Activated naive CD8-positive, alpha-beta T cell treated with anti-CD3 and anti-CD28 coated beads for 36 hours (primary cell): ENCODE measurements at places on chromosomes 2 and 18. TPM values are rescaled to one million over a fixed set of nuclear protein-coding genes. Genes with fewer than 3 reads are reported as not detected.

TMEM247 gene
- total RNA-seq: not detected

SCN3A gene
- 0.16 TPM for total RNA-seq

RETSAT gene
- 21.5 TPM for total RNA-seq

DSG1 gene
- not detected for total RNA-seq

FLACC1 gene
- 0.98 TPM for total RNA-seq

FBLN7 gene
- total RNA-seq: 9.4 TPM

FOXI3 gene
- not detected for total RNA-seq

PHOSPHO2 gene
- total RNA-seq: 4.1 TPM

CREB1 gene
- 81.8 TPM for total RNA-seq

ANKRD30B gene
- total RNA-seq: not detected

SAG gene
- not detected for total RNA-seq

CCDC68 gene
- total RNA-seq: not detected

CACNB4 gene
- 0.56 TPM for total RNA-seq

DNA sequence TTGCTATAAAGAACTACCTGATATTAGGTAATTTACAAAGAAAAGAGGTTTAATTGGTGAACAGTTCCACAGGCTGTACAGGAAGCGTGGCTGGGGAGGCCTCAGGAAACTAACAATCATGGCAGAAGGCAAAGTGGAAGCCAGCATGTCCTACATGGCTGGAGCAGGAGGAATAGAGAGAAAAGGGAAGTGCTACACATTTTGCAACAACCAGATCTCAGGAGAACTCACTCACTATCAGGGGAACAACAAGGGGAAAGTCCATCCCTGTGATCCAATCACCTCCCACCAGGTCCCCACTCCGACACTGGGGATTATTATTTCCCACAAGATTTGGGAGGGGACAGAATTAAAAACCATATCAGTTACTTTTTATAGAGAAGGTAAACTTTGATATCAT is 273.5 kb upstream of the MMADHC start:
- DNase-seq: no peak

GRCh38 chr18:40932862-40933261 is 1022.2 kb upstream of the PIK3C3 start:
- DNase-seq: no peak

DNA sequence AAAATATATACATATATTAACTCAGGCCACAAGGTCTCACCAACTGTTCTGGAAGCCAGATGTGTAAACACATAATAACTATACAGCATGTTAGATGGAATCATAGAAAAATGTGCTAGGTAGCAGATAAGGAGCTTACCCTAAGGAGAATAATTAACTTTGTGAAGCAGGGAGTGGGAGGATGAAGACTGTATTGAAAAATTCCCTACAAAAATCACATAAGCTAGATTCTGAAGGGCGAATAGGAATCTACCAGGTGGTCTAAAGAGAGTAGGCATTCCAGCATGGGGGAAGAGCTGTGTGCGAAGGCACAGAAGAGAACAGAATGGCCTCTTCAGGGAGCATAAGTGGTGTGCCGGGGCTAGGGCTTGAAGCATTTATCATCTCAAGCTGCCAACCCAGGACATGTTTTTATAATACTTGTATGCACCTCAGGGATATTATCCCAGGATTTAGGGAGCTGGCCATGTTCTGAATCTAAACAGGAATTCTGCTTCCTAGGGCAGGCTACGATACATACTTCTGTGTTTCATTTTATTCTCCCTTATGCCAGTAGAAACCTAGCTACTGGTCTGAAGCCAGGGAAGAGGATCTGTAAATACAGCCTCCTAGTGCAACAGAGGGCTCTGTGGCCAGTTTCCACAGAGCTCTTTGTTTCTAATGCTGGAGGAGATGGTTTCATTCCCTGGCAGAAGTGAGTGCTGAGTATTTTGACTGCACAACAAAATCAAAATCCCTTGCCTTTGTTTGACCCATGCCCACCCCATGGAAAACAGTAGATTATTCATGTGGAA is 56.7 kb downstream of the NEMP2 start:
- no peak for DNase-seq

- DNase-seq: peak; percentile 27
Measured at GRCh38 chr2:237967463-237967951, 693 bp downstream of the UBE2F start.

DNA sequence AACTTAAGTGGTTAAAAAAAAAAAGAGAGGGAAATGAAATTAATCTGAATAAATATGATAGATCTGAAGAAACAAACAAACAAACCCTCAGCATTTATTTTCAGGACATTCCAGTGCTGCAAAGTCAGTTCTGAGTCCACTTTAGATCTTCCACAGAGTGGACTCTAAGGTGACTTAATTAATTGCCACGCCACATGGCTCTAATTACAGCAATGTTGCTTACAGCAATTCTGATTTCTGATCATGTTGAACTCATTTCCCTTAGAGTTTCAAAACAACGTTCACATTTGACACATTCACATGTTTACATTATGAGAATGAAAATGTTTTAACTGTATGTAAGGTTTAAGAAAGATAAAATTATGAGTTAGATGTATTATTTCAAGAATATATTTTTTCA is 38.6 kb upstream of the RASGRP3 start:
- no peak for DNase-seq

- no peak for DNase-seq
Measured at GRCh38 chr2:189086250-189086649, 93.3 kb downstream of the COL5A2 start.

DNA sequence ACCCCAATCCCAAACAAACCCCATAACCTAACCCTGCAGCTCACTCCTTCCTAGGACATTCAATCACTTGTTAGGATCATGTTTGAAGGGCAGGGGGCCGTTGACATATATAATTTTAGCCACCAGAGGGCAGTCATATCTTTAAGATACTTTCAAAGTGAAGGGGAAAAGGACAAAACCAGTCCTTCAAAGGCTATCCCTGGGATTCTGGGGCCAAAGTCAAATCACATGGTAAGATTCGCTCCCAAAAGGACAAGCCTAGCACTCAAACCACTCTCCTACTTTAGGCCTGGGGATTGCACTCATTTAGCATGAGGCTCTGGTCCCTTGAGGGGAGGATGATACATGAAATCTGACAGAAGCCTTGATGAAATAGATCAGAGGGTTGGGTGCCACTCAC is 44.6 kb downstream of the HAUS1 start:
- DNase-seq: peak; percentile 26

- no peak for DNase-seq
Measured at GRCh38 chr2:128032092-128032491, 4.2 kb upstream of the SAP130 start.

- no peak for DNase-seq
Measured at GRCh38 chr2:30339071-30339470, 107.7 kb downstream of the LBH start.

DNA sequence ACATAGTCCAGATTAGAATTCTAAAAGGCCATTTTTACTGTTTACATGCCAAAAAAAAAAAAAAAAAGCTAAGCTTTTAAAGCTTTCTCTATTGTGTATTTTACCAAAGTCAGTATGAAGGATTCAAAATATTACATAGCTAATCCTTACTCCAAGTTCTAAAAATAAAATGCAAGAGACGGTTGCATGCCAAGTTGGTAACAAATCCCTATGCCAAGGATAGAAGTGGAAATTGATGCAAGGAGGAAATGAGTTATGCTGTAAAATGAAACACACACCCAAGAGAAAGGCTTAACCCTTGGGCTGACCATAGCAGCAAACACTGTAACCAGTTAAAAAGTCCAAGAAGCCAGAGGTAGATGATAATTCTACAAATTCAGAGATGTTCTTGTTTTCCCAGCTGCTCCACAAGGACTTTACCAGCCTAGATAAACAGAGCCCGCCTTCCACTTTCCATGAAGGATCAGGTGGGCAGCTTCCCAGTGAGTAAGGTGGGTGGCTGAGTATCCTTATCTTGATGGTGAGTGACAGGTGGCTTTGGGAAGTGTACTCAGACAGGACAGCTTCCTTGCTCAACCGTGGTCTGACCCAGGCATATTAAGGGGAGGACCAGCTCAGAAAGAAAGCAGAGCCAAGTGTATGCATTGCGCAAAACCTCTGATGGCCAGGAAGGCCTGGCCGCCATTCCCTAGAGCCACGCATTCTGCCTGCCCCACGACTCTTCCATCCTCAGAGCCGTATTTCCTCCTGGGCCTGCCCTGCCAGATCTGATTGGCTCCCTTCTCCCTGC is 34.4 kb downstream of the ATP8B1 start:
- DNase-seq: no peak

GRCh38 chr2:48001498-48001897 is 95.2 kb upstream of the FBXO11 start:
- DNase-seq: no peak

GRCh38 chr2:23614701-23615100 is 229.7 kb downstream of the KLHL29 start:
- peak; percentile 9 for DNase-seq

GRCh38 chr2:157473581-157473980 is 29.7 kb upstream of the CYTIP start:
- no peak for DNase-seq

- DNase-seq: no peak
Measured at GRCh38 chr2:8176887-8177286, 505.0 kb upstream of the ID2 start.

- no peak for DNase-seq
Measured at GRCh38 chr18:55090564-55091188, 131.4 kb upstream of the CCDC68 start.

DNA sequence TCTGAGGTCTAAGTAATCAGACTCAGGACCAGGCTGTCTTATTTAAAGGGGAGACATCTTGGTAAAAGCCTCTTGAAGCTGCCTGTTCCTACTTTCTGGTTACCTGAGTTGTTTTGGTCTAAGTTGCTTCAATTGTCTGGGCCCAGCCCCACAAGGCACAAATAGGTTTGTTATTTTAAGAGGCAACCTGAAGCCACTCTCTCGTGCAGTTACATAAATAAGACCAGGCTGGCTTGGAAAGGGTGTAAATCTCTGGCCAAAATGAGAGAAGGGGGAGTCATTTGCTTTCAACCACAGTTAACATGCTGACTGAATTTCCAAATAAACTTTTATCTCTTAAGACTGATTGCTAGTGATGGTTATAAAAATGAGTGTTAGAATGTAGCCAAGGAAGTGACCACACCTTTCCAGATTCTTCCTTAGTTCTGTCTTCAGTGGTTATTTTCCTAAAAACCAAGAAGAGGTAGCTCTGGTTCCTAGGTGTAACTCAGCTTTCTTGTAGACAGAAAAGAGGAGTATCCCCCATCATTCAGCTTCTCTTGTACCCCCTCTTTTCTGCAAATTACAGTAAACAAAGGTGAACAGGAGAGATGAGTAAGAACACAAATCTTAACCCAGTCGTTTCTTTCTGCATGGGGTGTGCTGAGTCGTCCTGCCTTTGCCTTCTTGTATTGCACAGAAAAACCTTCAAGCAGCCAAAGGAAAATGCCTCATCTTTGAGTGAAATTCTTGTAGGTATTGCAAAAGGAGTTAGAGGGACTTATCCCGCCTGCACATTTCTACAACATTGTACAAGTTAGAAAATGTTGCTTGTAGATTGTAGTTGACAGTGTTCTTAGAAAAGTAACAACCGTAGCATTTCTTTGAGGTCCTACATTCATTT is 161.5 kb upstream of the NT5C1B start:
- no peak for DNase-seq

DNA sequence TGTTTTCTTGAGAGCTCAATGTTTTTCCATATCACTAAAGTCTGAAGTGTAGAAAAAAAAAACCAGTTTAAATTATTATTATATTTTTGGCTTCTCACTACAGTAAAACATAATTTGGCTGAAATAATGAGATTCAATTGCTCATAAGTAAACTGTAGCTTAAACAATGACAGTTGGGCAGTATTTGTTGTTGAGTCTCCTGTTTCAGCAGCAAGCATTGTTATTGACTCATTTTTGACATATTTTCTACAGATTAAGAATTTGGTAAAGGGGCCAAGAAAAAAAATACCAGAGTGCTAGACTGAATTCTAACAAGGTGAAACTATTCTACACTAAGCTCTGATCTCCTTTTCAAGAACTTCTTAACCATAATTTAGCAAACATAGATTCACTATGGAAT is 2070.4 kb upstream of the CELF4 start:
- no peak for DNase-seq

GRCh38 chr2:153871231-153872221 is at the start of gene GALNT13:
Gene GALNT13, plus strand, starts transcription at chr2:153871922.
- peak; percentile 6 for DNase-seq

DNA sequence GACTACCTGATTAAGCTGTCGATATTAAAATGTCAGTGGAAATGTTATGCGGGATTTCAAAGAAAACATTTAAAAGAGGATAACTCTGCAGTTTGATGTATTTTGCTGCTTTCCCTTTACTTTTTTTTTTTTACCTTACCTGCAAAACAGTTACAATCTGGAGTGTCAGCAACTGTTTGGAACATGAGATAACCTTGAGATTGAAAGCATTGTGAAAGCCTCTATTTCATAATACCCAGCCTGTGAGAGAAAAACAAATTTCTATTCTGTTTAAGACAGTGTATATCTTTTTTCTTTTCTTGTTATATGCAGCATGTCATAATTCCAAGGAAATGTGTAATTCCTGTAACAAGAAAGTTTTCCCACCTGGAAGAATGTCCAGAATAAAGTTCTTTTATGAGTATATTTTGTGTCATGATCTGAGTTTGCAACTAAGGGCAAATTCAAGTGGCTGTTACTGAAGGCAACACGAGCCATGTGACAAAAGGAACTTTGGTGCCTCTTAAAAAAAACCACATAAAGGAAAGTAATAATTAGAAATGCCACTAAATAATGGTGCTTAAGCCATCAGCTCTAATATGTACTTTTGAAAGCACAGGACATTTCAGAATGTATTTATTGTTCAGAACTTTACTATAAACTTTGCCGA is 297.0 kb upstream of the DSEL start:
- DNase-seq: no peak

- DNase-seq: no peak
Measured at GRCh38 chr2:9165625-9166024, 41.0 kb upstream of the ASAP2 start.

GRCh38 chr2:98016908-98017670 is 21.3 kb upstream of the TMEM131 start:
- no peak for DNase-seq
